ENCODE measurements at places on chromosomes 7 and 10.

GRCh38 chr10:26837139-26837538 is 23.6 kb downstream of the ABI1 start:
- DNase-seq, result no peak

DNA sequence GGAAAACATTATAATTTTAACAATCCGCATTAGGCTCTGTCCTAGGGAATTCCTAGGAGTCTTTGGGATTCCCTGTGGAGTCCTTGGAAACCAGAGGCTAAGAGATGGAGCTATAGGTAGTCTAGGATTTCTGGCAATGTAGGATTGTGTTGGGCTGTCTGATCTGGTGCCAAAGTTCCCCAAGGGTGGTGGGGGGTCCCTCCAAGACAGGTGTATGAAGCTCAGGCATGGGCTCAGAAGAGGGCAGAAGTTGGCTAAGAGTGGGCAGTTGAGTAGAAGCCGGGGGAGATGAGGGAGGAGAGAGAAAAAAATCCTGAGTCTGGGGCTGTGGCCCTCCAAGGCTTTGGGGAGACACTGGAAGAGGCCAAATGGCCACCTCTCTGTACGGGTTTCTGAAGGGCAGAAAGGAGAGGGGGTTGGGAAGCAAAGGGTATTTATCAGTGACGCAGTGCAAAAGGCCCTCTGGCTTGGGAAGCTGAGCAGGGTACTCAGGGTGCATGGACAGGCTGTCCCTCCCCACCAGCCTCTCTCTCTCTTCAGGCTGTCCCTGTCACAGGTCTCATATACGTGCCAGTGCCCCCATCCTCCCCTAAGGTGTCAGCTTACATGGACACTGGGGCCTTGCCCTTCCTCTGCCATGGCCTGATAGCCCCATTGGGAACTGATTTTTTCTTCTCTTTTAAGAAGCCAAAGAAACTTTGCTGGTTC is 929 bp downstream of the HOXA6 start:
- no peak for DNase-seq

- no peak for DNase-seq
Measured at GRCh38 chr7:127872122-127872521, 159.1 kb downstream of the LRRC4 start.

DNA sequence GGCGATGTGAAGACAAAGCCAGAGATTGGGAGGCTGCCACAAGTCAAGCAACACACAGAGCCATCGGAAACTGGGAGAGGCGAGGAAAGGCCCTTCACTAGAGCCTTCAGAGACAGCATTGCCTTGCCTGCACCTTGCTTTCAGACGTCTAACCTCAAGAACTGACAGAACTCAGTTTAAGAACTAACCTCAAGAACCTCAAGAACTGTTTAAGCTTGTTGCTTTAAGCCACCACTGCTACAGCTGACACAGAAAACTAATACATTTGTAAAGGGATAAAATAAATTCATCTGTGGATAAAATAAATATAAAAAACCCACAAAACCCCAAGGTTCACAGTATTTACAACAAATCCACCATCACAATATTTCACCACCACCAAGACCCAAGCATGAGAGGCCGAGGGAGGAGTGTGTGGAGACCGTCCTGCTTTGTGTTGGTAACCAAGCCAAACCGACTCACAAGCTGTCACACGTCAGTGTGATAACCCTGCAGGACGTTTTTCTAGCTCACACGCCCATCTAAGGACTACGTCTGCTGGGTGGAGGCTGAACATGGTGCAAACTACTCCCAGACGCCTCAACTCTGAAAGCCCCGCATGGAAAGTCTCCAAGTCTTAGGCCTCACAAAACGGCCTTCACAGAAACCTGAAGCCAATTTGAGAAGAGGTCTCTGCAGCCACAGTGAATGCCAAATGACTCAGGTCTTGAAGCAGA is 116.8 kb downstream of the ABLIM1 start:
- no peak for DNase-seq

GRCh38 chr7:158705234-158705850 is 738 bp upstream of the NCAPG2 start:
- DNase-seq, result no peak

DNA sequence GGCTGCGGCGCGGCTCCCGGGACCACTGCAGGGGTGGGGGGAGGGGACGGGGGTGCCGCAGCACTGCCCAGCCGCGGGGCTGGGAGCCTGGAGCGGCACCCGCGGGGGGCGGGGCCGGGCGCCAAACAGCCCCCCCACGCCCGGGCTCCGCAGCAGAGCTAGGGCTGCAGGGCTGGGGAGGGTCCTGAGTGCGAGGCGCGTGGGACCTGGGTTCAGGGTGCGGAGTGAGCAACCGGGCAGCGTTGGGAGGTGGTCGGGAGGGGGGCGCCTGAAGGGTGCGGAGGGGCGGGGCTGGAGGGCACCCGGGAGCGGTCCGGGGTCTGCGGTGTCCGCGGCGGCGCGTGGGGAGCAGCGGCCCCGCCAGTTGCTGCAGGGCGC is 528 bp downstream of the CAMK2G start:
- DNase-seq, result no peak

DNA sequence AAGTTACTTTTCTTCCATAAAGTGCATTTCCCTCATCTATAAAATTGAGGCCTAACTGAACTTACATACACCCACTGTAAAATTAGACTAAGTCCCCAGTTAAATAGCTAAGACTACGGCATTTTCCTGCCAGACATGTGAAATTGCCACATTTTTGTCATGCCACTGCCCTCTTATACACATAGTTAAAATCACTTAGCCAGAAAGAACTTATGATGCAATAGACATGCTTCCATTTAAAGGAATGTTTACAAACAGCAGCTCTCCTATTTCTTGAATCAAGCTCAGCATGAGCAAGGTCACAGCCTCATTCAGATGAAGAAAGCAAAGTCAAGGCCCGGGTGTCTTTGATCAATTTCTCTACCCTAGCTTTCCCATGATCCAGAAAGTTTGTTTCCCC is 175.7 kb downstream of the LRRN3 start:
- DNase-seq, result no peak

- no peak for DNase-seq
Measured at GRCh38 chr10:59891936-59892335, 14.4 kb downstream of the CCDC6 start.

DNA sequence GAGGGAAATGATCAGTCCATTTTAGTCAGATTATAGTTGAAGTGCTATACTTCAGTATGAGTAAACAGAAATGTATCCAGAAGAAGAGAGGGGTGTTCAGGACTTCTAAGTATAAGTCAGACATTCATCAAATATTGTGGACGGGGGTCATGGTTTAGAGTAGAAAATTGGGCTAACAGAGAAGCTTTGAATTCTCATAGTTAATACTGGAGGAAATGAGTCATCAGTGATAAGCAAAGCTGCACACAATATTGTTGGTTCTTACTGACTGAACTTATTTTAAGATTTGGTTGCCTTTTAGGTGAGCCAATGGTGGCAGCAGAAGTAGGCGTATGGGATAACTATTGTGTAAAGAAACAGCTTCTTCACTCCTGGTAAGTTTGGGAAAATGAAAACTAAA is 1.7 kb upstream of the SUMF2 start:
- no peak for DNase-seq

DNA sequence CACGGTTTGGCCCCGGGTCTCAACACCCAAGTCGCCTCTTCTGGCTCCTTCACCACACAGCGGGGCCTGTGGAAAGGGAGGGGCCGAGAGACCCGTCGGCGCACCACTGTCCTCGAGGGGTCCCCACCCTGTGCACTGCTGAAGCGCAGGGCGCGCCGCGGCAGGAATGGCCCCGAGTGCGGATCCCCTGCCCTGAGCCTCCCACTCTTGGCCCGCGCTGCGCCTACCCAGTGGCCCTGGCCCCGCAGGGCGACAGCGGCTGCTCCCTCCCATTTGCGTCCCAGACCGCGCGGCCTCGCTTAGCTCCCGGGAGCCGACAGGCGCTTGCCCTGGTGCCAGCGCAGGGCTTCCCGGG is 2.1 kb upstream of the SFMBT2 start:
- no peak for DNase-seq
